ENCODE measurements at places on chromosomes 7 and 10.

- DNase-seq = peak; percentile 27
These were observed 20.3 kb downstream of the SMURF1 start for GRCh38 chr7:99123571-99124033.

DNA sequence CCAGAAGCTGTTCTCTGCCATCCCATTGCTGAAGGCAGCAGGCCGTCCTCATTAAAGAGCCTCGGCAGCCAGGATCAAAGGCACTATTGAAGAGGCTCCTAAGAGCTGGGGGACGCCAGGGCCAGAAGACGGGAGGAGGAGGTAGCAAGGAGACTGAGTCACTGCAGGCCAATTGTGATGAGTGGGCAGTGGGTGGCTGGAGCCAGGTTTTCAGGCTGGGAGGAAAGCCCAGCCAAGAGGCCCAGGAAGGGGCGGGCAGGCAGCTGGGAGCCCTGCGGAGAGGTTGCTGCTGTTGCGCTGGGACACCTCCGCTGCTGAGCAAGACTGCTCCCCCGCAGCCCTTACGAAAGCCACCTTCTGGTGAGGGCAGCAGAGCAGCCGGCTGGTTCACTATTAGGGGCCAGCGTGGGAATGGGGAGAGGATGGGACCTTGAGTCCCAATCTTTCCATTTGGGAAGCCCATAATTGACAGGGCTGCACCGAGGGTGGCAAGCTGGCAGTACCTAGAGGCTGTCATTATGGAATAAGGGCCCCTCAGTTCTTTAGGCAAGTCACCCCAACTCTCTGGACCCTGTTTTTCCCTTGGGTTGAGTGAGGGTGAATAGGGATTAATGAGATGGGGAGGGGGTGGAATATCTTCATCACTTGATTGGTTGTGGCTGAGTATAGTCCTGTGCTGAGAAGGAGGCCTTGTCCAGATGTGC is 48.4 kb downstream of the UNC5B start:
- peak; percentile 71 for DNase-seq

DNA sequence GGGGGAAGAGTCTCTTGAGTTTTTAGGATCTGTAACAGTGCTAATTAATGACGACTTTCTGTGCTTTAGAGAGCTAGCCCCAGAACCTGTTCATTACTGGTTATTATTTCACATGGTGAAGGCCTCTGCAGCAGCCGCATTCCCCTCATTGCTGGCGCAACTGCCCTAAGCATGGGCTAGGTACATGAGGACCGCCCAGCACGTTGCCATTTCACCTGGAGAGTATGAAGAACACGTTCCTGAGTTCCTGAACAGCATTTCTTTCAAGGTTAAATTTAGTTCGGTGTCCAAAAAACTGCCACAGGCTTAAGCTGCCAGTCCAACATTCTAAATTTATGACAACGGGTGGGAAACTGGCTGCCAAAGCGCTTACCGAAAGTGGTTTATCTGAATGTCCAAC is 177.0 kb downstream of the DNAH11 start:
- DNase-seq = no peak

- DNase-seq = no peak
These were observed 4.7 kb upstream of the HGF start for GRCh38 chr7:81774551-81774950.

- DNase-seq = no peak
These were observed 835.9 kb upstream of the SORCS1 start for GRCh38 chr10:108000365-108000764.

- DNase-seq = peak; percentile 86
These were observed 76.5 kb upstream of the DDC start for GRCh38 chr7:50641442-50642405.

DNA sequence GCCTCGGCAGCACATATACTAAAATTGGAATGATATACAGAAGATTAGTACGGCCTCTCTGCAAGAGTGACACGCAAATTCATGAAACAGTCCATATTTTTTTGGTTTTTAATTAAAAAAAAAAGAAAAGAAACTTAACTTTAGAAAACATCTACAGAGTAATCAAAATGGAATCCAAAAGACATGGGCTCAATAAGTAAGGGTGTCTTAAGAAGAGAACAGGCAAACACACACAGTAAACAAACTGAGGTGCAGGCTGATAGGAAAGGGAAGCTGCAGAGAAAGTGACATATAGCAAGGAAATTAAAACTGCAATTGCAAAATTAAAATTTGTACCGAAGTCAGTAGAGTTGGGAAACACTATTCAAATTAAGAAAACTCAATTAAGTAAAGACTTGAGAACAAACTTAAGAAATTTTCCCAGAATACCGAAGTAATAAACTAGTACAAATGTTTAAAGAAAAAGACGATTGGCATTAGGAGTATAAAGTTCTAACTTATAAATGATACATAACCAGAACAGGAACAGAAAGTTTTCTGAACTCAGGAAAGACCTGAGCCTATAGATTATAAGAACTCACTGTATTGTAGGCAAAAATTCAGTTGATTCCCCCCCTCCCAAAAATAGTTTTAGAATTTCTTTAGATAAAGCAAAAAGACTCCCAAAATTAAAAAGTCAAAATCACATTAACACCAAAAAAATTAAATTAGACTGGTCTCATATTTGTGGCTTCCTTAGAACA is 16.3 kb downstream of the MTPN start:
- no peak for DNase-seq

DNA sequence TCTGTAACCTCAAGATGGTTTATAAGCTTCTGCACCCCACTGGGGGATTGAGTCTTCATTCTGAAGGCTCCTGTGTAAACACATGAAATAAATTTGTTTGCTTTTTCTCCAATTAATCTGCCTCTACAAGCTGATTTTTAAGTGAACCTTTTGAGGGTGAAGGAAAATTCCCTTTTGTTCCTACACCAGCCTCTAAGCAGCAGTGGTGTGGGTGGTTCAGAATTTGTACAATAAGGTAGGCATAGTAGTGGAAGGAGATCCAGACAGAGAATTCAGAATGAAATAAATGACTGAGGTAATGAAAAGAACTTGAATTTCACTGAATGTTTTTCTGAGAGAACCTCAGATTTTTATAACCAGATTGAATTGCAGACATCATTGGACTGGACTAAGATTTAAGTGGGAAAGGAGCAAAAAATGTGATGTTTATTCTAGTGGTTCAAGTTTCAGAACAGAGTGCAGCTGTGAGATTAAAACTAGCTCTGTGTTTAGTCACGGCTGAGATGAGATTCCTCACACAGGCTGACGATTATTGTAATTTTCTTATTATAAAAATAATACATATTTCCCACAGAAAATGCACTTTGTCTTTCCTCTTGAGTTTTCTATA is 1162.2 kb downstream of the TYW1 start:
- no peak for DNase-seq

- DNase-seq = no peak
These were observed 3.3 kb upstream of the SMO start for GRCh38 chr7:129184981-129185670.

DNA sequence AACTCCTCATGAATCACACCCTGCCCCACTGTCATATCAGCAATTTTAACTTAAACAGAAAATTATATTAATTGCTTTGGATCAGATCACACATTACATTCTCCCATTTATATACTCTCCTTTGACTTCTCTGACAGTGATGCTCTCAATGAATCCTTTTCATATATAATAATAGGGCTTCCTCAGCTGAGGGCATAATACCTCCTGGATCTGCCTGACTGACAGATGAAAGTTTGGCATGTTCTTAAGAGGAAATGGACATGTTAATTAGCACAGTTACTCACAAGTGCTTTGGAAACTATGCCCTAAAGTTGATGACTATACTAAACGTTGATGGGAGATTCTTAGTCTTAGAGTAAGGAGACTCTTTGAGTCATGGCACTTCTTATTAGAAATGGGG is 478.2 kb upstream of the LRRN3 start:
- DNase-seq = no peak

DNA sequence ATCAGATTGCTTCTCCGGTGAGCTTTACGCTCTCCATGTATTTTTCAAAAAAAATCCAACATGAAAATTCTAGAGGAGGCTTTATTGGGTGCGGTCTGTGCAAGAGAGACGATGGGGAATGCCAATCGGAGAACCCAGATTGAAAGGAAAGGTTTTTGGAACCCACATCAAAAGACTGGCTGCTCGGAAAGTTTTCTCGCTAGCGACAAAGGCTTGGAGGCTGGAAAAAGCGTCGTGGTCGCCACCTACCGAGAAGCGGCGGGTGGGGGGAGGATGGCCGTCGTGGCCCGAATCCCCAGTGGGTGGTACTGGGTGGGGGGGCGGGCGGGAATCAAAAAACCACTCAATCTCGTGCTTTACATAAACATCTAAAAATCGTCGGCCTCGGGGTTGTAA is 1.1 kb upstream of the GTF2I start:
- peak; percentile 73 for DNase-seq

DNA sequence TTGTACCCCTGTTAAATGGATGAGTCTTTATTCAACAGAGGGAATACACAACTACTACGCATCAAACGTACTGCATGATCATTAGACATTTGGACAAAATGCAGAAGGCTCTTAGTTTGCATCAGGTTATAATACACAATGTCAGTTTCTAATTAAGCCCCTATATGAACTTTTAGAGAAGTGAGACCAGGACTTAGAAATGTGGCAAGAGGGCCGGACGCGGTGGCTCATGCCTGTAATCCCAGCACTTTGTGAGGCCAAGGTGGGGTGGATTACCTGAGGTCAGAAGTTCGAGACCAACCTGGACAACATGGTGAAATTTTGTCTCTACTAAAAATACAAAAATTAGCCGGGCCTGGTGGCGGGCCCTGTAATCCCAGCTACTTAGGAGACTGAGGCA is 76.3 kb upstream of the MGMT start:
- no peak for DNase-seq

DNA sequence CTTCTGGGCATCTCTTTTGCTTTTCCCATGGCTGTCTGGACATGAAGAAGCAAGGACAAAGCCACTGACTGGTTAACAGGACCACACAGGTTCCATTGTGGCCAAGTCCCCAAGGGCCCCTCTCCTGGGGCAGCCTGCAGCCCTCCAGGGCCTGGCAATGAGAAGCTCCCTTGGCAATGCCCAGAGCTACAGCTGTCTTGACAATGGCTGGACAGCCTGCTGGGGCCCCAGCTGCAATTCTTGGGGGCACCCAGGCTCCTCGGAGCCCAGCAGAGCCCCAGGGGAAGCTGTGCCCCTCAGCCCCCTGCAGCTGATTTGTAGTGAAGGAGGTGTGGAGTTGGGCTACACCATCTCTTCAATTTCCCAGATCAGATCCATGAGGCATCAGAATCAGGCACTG is 384.9 kb upstream of the PODXL start:
- DNase-seq = no peak

DNA sequence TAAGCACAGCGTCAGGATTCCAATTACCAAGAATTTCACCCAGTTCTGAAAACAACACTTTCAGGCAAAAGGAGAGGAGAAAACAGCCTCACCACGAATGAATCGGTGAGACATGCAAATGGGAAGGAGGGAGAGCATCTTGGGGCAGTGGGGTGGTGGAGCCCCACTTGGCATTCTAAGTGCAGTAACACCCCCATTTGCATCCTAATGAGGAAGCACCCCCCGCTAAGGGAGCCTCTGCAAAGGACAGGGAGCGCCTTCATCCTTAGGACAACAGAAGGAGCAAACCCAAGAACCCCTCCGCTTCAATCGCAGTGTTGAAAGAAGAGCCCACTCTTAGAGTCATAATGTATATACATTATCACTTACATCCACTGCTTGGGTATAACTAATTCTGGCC is 46.8 kb downstream of the NRAP start:
- no peak for DNase-seq

DNA sequence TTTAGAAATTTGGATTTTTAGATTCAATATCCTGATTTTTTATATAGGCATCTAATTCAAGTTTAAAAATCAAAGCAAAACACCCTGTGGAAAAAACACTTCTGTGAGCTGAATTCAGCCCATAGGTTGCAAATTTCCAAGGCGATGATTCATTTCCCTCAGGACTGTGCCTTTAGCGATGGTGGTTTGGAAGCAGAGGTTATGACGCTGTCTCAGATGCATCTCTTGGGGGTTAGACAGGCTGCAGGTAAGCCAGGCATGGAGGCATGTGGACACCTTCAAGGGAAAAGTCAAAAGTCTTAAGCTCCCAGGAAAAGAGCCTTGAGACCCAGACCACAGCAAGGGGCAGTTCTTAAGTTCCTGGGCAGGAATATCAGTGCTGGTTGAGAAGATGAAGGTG is 9.5 kb upstream of the FRA10AC1 start:
- DNase-seq = no peak

GRCh38 chr10:126041804-126042231 is 145.5 kb downstream of the FANK1 start:
- DNase-seq = peak; percentile 74

GRCh38 chr10:522350-522749 is 167.1 kb downstream of the DIP2C start:
- no peak for DNase-seq

GRCh38 chr10:18566177-18566576 is 85.2 kb downstream of the NSUN6 start:
- no peak for DNase-seq

DNA sequence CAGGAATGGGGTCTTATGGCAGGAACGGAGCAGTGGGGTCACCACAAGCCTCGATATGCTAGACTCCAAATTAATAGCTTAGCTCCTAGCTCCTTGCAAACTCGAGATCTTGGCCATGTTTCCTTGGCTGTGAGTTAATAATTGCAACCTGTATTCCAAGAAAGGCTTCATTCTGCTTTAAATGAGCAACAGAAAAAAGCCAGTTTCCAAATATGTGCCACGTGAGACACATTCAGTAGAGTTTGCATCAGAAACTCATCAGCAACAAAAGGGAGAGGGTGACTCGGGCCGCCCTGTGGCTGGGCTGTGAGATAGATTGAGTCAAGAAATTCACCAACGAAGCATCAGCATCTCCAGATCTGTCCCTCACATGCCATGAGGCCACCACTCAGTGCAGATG is 112.0 kb downstream of the NPTX2 start:
- no peak for DNase-seq

GRCh38 chr10:119198438-119198837 is 8.9 kb upstream of the GRK5 start:
- no peak for DNase-seq
